Ureter (tissue), 1 donor: ENCODE measurements at places on chromosomes 5 and 9. TPM values are rescaled to one million over a fixed set of nuclear protein-coding genes. Genes with fewer than 3 reads are reported as not detected.

GRCh38 chr5:17099946-17100345, 117.5 kb upstream of the BASP1 start:
- DNase-seq: no peak

- DNase-seq: peak; percentile 90
Observed at GRCh38 chr5:150155258-150156026, at the start of gene PDGFRB. TSS of gene PDGFRB (minus strand) at chr5:150155845. CDS start at chr5:150137047, 18,798 bp downstream.

DNA sequence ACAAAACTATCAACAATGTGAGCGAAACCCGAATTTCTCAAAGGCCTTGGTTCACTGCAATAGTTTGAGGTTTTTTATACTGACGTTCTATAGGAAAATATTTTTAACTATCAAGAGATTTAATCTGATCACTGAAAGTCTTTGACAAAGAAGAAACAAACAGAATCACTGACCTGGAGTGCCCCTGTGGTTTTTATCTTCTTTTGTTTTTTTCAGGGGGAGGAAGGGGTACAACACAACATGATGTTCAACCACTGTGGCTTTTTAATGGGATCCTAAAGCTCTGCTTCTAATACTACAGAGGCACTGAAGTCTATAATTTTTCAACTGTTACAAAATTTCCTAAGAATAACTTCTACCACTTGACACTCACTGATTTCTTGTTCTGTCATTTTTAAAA, 185.9 kb downstream of the AP3B1 start:
- DNase-seq: no peak

DNA sequence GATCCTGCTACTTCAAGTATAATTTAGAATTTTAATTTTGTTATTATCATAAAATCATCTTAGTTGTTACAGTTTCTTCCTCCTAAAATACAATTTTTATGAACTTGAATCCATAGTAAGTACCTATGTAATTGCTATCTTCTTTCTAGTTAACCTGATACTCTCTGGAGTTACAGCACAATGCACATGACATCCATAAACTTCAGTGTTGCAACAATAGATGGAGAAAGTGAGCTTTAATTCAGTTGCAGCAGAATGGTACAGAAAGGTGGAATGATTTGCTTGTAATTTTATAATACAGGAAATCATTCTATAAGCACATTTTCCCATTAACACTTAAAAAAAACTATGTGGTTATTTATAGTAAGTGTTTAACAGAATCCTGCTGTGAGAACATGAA, 372.0 kb downstream of the CDH9 start:
- DNase-seq: no peak

- no peak for DNase-seq
Observed at GRCh38 chr9:21933281-21933680, 60.9 kb downstream of the CDKN2A start.

- DNase-seq: no peak
Observed at GRCh38 chr5:67051164-67051563, 145.4 kb downstream of the CD180 start.

SPINK6 gene
- total RNA-seq: not detected

FGF1 gene
- total RNA-seq: not detected

PGM5 gene
- 173 TPM for total RNA-seq

PCDHA1 gene
- not detected for total RNA-seq
